Activated CD4-positive, alpha-beta T cell treated with anti-CD3 and anti-CD28 coated beads, Interleukin-10, Interleukin-2, amounts not matched to agents 100 ng/mL and 50 ng/mL, durations not matched to agents 16 hours and 8 hours (primary cell): ENCODE measurements at places on chromosomes 12 and 14.
A peak's percentile ranks its signal among the peaks of the same experiment; 100 is the strongest.

DNA sequence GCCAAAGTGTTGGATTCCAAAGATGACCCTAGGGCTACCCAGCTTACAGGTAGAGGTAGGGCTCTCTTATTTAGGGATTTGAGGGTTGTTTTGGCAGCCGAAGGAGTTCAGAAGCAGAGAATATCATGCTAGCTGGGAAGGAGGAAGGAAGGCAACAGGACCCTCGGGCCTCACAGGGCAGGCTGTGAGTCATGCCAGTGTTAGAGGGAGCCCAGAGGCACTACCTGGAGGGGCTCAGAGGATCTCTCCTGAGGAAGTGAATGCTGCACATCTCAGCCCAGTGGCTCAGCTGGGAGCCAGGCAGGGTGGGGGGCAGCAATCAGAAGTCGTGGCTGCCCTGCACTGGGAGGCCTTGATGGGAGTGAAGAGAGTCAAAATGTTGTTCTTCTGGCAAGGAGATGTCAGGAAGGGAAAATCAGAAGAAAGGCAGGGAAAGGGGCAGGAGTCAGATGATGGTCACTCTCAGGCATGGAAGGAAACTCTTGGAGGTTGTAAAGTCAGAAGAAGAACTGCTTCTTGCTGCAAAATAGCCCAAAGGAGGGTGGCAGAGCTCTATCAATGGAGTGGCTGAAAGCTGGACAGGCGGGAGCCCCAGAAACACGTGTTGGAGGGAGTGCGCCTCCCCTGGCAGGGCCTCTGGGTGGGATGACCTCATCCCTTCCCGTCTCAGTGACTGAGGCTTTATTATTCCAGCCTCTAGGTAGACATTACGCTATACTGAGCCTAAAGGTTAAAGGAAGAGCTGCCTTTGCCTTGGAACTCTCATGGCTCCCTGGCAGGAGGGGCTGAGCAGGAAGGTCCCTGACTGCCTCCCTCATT, 141.3 kb downstream of the SMOC1 start:
- no peak for DNase-seq

DNA sequence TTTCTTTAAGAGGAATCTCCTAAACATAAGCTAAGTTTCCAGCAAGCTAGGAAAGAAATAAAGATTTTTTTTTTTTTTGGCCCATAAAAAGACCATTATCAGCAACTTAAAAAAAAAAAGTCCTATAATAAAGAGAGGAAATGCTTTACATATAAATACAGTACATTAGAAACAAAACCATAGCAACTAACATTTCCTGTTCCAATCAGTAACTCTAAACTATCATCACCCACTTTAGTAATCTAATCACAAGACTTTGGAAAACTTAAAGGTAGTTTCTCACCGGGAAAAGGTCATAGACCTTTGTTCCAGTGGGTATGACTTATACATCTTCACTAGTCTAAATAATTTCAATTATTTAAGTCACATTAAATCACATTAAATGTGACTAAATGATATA, 11.1 kb downstream of the SPTSSA start:
- DNase-seq, result no peak

DNA sequence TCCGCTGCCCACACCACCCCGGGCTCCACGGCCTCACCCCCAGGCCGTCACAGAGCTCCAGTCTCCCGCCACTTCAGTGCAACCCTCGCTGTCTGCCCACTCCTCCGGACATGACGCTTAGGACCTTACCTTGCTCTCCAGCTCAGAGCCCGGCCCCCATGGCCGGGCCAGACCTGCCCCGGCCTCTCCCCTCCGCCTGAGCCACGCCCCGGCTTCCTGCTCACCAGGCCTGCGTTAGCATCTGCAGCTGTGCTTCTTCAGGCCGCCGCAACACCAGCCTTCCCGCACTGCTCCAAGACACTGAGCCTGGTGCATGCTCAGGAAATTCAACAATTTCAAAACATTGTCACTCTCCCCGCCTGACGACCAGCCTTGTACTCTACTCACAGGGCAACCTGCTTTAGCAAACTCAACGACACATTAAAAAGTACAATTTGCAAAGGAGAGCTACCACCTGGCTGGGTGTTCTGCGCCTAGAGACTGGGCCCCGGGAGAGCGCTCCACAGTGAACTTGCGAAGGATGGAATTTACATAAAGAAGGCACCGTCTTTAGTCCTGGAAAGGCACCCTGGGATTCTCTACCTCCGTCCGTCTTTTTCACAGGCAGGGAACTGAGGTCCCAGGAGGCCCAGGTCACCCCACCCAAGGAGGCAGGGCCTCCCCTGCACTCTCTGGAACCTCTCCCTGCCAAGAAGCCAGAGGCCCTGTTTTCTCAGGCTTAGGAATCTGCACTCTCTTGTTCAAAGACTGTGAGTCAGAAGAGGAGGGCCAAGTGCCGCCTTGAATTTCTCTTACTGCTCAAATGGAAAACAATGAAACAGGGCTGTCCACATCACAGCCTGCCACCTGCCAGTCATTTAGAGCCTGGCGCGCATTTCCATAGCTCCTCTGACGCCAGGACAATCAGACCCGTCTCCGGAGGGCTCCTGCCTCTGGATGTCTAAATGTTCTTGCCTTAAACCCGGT, 51.3 kb downstream of the STX2 start:
- no peak for DNase-seq

DNA sequence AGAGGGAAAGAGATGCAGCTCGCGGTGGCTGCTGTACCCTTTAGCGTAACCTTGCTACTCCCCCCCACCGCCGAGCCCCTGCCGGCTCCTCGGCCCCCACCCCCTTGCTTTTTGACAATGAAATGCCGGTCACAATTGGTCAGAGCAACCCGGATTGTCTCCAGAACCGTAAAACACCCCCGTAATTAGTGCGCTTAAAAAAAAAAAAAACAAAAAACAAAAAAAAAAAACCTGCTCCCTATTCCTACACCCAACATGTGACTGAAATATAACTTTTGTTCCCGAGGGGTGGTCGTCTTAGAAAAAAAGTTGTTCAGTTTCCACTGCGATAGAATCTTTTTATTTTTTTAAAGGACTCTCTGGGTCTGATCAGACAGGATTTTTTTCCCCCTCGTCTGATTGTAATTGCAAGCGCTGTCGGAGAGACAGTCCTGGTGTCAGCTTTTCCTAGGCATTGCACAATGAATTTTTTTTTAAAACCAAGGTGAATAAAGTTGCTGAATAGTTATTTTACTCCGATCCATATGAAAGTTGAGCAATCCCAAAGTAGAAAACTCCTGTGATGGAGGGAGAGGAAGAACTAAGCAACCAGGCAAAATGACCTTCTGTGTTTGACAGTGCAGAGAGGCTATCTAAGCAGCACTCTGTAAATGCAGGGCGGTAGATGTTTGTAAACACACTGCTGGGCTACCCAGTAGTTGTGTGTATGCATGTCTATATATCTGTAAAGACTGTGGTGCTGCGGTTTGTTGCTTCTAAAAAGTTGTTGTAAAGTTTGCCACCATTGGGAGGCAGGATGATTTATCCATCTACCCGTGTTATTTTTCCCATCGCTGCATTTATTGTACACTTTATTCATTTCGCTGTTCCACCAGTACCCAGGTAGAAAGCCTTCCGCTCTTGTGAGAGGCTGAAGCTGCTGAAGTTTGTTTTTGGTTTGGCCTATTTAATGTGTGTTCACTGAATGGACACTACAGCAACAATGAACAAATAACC, 1.1 kb downstream of the ETV6 start:
- peak; percentile 59 for DNase-seq

GRCh38 chr14:80587096-80587724, 354.3 kb downstream of the CEP128 start:
- peak; percentile 80 for DNase-seq

GRCh38 chr14:89479802-89480201, 62.8 kb upstream of the FOXN3 start:
- DNase-seq, result no peak

DNA sequence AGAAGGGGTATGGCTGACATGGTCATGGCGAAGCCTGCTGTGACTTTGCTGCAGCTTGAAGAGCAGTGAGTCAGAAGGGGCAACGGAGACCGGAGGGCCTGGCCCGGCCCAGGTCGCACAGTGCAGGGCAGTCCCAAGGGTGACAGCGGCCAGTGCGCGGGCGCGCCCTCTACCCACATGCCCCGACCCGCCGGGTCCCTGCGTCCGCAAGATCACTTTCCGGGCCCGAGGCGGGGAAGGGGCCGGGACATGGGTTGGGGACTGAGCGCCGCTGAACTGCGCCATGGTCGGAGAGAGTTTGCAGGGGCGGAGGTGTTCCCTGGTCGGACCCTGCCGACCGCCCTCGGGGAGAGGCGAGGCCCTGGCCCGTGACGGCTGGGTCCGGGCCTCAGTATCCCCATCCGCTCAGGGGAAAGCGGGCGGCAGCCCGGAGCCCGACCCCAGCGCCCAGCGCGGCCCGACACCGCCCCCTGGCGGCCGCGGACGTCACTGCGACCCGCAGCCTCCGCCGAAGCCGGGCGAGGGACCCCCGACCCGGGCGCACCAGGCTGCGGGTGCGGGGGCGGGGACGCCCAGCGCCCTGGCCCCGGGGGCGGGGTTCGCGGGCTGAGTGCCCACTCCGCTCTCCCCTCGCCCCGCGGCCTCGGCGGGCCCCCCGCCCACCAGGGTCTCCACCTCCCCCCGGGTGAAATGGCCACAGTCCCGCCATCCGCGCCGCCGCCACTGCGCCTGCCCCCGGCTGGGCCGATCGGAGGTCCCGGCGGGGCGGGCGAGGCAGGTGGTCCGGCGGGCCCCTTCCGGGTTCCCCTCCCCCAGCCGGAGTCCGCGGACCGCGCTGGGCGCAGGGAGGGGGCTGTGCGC, 7.2 kb upstream of the ANKRD9 start:
- peak; percentile 62 for DNase-seq

DNA sequence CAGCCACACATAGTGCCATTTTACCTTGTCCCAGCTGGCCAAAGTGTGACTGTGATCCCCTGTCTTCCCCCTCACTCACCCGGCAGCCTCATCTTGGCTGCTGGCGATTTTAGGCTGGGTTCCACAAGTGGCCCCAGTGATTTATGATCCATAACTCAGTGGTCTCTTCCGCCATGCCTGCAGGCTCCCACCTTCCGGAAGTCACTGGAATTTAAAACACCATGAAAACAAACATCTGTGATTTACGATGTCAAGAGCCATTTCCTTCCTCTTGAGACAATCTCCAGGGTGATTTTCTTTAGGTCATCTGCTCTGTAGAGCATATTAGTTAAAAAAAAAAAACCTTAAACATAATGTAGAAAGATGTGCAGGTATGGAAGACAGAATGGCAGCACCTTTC, 282.3 kb downstream of the CACNA1C start:
- no peak for DNase-seq

DNA sequence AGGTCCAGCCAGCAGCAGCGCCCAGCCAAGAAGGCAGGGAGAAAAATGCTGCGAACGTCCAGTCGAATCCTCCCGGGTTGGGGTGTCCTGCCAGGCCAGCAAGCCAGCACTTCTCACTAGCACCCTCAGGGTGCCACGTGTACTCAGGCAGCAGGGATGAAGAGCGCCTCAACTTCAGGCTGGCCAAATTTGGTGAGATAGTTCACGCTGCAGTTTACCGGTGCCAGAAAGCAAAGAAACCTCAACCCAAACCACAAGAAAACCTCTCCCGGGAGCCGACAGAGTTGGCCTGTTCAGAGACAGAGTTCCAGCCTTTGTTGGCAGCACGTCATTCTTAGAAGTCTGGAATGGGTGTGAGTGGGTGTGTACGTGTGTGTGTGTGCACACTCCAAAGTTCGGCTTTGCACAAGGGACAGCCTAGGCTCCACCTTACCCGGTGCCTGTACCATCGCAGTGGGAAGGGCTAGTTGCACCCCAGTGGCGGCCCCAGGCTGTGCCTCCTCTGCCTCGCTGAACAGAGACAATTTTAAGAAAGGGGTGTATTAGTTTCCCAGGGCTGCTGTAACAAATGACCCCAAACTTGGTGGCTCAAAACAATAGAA, 42.1 kb downstream of the ELK3 start:
- DNase-seq, result peak; percentile 44

GRCh38 chr12:92582893-92583292, 119.9 kb upstream of the PLEKHG7 start:
- no peak for DNase-seq

DNA sequence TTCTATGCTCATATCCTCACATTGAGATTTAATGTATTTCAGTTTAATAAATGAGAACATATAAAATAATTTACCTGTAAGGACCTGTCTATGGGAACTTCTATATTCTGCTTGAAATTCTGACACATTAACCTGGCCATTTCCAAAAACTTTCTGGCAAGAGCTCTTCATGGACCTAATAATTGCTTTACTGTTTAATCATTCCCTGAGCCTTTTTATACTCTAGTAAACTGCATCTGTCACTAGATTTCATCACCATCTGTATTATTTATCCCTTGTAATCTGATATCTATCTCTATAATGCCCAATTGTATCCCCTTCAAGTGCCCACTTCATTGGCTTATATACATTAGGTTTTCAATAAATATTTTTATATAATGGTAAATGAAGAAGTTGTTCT, 327.7 kb downstream of the RAD51B start:
- DNase-seq, result no peak
